ENCODE measurements at places on chromosomes 2 and 18.
A peak's percentile ranks its signal among the peaks of the same experiment; 100 is the strongest.

GRCh38 chr2:8796315-8796848 is 41.0 kb downstream of the KIDINS220 start:
- no peak for DNase-seq

DNA sequence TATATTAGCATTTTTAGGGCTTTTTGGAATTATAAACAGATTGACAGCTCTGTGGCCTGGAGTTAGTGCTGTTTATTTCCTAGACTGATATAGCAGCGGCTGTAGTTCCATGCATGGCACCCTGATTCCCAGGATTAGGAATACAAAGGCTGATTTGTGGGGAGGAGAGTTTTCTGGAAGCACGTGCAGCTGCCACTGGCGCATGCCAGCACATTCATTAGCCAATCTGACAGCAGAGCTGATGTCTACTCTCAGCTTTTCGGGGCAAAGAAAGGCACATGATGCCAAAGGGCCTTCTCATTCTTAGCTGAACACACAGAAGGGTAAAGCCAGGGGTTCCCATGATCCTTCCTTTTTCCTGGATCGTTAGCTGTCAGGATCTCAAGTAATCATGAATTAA is 45.7 kb upstream of the RAPH1 start:
- DNase-seq: no peak

- no peak for DNase-seq
Observed at GRCh38 chr18:34985963-34986362, 55.2 kb upstream of the MAPRE2 start.

DNA sequence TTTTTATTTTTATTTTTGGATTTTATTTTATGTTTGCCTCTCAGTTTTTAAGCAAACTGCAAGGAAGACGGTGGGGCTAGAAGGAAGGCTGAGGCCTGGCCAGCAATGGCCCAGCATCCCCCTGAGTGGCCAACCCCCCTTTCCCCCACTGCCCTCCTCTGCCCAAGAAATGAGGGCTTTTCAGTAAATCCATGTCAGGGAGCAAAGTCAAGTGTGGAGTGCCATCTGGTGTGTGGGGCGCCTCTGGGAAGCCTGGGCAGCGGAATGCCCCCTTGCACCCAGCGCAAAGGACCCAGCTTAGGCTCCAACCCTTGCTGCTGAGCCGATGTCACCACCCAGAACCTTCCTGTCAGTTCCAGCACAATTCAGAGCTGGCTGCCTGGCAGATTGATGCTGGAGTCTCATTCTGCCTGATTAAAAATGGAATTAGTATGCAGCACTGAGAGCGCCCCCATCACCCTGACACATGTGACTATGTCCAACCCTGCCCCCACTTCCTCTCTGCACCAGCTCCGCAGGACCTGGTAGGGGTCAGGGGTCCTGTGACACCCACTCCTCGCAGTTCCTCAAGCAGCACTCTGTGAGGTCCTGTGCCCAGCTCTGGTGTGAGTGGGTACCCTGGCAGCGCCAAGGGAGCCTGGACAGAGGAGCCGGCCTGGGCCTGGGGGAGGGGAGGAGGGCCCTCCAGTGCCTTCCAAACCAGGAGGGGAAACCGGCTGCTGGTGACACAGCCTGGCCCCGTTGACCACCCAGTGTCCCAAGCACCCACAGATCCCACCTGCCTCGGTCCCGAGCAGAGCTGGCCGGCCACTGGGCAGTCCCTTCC is 9.2 kb upstream of the ALPP start:
- DNase-seq: no peak

- no peak for DNase-seq
Observed at GRCh38 chr2:64976276-64976675, 12.9 kb upstream of the SLC1A4 start.

- DNase-seq: no peak
Observed at GRCh38 chr18:26827581-26827980, 37.9 kb downstream of the AQP4 start.

GRCh38 chr2:126981476-126981875 is 82.8 kb downstream of the TEX51 start:
- DNase-seq: no peak

GRCh38 chr2:181746844-181747243 is 66.5 kb upstream of the NEUROD1 start:
- DNase-seq: no peak

DNA sequence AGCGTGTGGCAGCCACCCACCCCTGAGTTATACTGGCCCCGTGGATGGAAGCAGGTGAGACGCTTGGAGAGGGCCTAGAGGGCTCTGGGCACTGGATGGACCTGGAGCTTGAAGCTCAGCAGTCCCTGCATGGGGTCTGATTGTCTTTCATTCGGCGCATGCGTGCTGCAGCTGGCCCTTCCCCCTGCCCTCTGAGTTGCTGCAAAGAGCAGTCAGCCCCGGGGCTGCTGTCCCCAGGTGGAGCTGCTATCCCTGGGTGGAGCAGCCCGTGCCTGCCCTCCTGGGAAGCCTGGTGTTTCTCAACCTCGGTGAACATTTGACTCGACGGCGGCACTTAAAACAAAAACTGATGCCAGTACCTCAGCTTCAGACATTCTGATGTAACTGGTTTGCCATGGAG is 29.6 kb downstream of the IGFBP5 start:
- DNase-seq: peak; percentile 86

GRCh38 chr2:229714736-229715541 is 584 bp upstream of the DNER start:
- peak; percentile 47 for DNase-seq

DNA sequence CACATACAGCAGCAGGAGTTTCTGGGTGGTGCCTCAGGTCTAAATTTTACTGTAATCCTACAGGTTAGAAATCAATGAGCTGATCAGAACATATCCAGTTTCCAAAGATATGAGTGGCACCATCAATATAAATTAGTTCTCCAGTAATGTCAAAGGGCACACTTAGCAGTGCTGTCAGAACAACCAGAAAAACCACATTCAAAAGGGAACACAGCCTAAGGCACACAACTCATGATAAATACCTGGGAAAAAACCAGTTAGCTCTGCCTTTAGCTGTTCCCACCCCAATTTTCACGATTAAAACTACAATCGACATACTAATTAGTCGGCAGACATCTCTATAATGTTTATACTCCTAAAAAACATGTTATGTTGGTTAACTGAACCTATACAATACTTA is 31.5 kb downstream of the ATP8B1 start:
- peak; percentile 77 for DNase-seq

GRCh38 chr2:36362291-36362690 is 6.7 kb downstream of the CRIM1 start:
- no peak for DNase-seq

- DNase-seq: no peak
Observed at GRCh38 chr2:71516253-71516888, 63.0 kb downstream of the DYSF start.

DNA sequence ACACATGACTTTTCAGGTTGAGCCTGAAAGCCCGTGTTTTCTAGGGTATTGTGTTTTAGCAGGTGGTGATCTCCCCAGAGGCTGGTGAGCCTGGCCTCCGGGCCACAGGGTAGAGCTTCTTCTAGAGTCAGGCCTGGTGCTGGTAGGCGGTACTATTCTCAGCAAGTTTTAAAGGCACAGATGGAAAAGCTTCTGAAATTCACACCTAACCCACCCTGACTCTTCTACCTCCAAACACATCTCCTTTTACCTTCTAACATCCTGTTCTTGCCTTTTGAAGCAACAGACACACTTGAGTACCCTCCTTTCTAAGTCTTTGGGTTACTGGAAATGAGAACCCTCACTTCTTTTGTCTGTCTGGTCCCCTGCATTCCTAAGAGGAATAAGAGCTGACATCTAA is 191.1 kb downstream of the SETBP1 start:
- no peak for DNase-seq

DNA sequence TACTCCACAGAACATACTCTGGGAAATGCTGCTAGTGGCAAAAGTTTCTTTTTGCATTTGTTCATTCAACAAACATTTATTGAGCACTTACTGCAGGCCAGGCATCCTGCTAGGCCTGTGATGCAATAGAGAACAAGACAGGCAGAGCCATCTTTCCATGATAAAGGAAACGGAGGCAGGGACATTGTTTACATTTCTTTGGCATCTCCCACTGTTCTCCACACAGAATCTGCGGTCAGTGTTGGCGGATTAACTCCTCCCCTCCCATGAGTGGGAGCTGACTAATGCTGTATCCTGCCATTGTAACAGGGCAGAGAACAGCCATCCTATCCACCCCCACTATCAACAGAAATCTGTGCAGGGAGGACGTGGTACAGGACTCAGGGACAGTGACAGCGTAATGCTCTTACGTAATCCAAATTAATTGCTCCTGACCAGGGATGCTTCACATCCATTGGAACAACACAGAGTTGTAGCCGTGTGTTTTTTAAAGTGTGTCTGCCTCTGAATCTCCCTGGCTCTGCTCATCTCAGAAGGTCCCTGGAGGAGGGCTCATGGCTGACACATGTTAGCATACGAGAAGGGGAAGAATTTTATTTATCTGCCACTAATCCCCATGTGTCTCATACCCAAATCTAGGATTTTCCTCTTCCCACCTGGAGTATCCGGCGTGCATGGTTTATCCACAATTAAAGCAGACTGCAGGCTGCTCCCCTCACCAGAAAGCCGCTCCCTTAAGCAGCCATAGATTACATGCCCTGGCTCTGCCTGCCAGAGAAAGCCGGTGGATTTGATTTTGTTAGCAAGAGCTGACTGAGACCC is 32.3 kb downstream of the STEAP3 start:
- peak; percentile 41 for DNase-seq

DNA sequence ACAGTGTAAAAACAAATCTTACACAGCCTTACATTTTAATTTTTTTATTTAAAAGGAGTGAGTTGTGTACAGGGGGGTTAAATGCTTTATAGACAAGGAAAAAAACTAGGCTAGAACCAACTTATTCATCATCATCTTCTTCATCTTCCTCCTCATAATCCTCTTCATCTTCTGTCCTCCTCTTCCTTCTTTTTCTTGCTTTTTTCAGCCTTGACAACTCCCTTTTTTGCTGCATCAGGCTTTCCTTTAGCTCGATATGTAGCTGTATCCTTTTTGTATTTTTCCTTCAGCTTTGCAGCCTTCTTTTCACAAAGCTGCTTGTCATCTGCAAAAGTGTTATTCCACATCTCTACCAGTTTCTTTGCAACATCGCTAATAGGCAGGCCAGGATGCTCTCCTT is 113.6 kb upstream of the SP5 start:
- DNase-seq: no peak

DNA sequence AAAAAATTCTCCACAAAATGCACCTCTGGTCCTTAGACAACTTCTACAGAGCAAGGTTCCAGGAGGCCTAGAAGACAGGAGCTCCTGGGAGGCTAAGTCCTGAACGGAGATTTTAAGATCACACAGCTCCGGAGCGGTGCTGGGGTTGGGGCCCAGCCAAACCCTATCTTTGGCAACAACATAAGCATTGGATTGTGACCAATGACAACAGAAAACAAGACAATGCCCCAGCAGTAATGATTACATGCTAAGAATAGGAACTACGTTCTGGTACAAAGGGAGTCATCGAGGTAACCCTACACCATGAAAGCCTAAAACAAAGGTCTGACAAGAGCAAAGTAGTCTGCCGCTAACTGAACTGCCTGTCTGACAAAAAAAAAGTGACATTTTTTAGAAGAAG is 171.2 kb downstream of the CMPK2 start:
- DNase-seq: no peak

DNA sequence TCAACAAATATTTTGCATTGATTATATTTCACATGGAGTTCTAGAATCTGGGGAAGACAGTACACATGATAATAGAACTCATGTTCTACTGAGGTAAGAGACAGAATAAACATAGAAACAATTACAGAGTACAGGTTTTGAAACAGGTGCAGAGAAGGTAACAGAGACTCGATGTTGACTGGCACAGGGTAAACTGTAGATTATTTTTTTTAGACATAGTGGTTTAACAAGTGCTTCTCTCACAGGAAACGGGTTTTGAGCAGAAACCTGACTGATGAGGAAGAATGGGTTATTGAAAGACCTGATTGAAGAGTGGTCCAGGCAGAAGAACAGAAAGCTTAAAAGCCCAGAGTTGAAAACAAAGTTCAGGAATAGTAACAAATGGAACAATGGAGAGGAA is 1002.5 kb upstream of the FAM98A start:
- DNase-seq: no peak

DNA sequence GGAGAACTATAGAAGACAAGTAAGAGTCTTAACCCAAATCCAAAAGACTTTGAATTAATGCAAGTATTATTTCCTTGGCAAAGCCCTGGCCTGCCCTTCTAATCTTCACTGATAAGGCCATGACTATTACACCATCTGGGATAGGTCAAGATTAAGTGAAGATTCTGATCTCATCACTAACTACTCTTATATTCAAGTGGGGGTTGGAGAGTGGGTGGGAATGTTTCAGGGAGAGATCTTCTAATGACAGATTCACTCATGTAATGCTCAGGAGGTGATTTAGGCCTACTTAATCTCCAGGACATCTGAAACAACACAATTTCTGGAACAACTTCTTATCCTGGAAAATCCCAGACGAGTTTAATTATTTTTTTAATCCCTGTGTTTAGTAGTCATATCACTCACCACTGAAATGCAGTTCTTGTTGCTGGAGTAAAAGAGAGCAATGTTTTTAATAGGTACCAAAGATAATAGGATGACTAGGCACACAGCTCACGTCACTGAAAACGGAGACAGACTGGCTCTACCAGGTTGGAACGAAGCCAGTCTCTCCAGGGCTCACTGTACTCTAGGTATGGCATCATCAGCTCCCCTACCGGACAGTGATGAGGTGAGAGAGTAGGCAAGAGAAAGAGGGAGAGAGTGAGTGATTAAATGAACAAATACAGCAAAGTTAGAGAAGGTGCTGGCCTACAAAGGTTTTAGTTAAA is 133.1 kb downstream of the NCKAP5 start:
- DNase-seq: peak; percentile 66

DNA sequence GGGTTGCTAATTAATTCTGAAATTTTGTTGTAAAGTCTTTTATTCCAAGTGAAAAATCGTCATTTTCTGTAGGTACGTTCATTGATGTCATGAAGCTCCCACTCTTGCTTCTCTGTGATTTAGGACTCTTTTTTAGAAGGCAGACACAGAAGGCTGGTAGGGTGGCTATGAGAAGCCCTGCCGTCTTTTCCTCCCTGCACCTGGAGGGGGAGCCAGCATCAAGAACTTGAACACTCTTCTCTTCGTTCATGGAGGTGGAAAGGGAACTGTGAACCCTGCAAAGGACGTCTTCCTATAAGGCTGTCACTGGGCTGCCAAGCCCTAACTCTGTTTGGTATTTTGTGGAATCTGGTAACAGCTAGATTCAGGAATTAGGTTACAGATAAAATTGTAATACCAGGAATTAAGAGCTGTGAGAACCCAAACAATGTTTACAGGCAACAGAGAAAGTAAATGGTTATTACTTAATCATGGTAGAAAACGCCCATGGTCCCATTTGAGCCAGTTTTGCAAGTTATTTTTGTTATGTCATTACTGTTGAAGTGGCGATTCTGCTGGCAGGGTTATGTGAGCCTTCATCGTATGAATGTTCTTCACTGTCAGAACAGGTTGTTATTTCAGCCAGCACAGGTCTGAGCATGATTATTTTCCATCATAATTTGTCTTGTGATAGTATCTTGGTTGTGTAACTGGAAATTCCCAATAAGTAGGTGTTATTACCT is 112.2 kb downstream of the OSBPL6 start:
- peak; percentile 70 for DNase-seq

DNA sequence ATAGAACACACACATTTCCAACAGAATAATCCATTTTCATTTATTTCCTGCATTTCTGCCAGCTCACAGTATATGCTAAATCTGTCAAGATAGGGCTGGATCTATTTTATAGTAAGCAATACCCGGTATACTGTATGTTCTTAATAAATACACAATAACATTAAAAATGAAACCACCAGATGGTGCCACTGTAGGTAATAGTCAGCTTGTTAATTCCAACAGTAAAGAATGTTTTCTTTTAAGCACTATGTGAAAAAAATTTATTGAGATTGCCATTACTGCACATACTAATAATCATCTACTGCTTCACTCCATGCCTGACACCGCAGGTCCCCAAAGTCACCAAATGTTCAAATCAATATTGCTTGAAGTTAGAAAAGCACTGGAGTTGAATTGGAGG is 131.5 kb upstream of the PGAP1 start:
- DNase-seq: no peak
